Natural killer cell (primary cell): ENCODE measurements at places on chromosomes 7 and 10.

DNA sequence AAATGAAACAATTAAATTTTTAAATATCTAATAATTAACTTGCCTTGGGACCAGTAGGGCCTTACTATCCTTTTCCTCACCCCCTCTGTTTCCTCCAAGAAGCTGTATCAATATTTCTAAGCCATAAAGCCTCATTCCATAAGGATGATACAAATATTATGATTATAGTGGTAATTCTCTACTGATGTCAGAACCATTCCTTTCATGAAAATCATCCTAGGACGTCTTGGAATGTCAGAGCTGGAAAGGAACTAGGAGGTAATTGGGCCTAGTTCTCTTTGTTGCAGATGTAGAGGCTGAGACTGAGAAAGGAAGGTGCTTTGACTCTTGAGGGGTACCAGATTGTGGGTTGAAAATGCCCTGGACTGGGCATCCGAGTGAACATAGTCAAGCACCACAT, 766.7 kb upstream of the GHITM start:
- DNase-seq, result no peak

DNA sequence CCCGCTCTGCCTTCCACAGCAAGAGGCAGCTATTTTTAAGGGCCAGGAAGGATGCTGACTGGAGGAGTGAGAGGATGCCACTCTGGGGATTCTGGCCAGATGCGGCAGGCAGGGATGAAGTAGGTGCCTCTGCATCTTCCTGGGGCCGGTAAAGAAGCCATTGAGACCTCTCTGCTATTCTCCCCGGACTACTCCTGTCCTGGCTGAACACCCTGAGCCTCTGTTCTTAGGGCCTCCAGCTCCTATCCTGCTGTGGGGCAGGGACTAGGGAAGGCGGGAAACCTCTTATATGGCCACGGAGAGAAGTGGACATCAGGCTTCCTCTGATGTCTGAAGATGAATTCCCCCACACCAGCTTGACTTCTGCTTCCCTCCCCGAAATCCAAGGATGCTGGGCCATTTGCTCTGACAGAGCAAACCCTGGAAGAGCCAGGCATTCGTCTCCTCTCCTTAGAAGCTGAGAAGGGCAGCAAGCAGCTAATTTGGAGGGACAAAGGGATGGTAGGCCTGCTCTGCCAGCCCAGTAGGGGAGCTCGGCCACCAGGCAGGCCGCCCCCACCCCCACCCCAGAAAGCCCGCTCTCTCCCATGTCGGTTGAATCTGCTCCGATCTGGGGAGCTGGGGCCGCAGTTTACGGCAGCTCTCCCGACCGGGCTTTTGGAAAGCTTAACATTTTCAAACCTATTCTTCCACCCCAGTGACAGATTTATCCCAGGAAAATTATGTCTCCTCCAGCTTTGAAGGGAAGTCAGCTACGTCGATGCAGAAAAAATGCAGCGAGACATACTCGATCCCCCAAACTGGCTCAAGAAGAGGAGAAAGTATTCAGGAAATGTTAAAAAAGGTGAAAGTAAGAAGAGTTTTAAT, 2.8 kb downstream of the FGF8 start:
- no peak for DNase-seq

GRCh38 chr7:4830176-4830575, 31.7 kb downstream of the PAPOLB start:
- peak; percentile 70 for DNase-seq

DNA sequence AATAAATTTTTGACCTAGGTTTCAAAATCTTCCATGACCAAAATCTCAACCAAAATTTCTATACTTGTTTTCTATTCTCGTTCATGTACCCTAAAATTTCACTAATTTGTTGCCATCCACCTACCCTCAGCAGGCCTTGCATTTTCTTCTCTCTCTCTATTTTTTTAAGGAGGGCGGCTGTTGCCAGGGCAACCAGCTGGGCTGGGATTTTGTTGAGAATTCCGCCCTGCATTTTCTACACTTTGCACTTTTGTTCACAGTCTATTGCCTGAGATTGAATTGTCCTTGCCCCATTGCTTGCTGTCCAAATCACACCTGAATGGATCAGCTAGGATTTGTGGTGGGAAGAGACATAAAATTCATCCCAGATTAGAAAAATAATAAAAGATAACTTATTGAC, 657.5 kb upstream of the NRP1 start:
- DNase-seq, result no peak

DNA sequence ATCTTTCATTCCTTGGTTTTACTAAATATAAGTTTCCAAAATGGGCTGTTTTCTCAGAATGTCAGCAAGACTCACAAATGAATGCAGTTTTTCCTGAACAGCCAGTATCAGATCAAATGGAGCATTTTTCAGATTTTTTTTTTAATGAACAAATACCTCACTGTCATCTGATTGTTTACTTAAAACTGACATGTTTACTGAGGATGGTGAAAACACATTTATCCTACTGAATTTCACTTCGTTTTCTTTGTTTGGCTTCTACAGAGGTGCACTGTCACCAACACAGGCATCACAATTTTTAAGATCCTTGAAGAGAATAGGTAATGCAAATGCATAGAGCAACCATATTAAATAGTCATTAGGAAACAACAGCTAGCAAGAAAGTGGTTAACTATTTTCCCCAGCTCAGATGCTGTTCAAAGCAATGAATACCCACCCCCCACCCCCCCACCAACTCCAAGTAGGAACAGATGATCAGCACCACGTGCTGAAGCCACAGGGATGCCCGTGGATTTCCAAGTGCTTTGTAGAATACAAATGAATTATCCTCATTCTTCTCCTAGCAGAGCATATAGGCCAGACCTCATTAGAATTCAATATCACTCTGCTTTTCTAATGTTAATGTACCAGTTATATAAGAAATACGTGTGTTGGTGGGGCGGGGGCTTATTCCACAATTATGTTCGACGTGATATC, 205.9 kb downstream of the SKAP2 start:
- DNase-seq, result no peak

- no peak for DNase-seq
Measured at GRCh38 chr7:109956916-109957315, 1134.0 kb upstream of the LRRN3 start.

GRCh38 chr7:112010994-112011393, 195.2 kb downstream of the DOCK4 start:
- DNase-seq, result no peak

DNA sequence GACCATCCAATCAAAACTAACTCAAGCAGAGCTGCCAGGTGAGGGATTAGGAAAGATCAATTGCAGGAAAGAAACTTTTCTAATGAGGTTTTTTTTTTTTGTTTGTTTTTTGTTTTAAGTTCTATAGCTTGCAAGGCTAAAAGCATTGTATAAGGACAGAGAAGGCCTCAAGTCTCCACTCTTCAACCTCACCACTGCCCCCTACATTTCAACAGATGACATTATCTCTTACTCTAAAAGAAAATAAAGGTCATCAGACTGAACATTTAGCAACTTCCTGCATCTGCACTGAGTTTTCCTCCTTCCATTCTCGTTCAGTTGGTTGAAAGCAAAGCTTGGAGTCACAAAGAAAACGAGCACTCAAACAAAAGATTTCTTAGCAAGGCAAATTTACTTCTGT, 45.2 kb upstream of the EXOC4 start:
- DNase-seq, result no peak

DNA sequence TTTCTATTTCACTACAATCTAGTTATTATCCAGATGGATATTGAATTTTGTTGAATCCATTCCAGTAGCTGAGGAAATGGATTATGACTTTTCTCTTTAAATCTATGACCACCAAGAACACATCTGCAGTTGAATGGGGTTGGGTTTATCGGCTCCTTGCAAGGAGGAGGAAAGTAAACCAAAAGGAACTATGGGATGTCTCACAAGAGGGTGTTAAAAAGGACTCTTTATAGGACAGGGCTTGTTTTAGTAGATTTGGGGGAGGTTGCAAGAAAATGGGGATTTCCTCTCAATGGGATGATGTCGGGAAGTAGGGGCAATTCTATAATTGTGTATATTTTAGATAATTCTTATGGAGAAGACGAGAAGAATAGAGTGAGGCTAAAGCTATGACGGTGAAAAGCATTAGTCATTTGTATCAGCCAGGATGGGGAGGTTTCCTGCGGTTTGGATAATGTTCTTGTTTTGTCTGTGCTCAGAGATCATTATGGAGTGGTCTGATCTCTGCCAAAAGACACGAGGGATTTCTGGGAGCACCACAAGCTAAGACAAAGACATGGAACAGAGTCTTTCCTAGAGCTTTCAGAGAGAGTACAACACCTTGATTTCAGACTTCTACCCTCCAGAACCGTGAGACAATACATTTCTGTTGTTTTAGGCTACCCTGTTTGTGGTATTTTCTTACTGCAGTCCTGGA, 5.3 kb upstream of the LRRC61 start:
- no peak for DNase-seq

DNA sequence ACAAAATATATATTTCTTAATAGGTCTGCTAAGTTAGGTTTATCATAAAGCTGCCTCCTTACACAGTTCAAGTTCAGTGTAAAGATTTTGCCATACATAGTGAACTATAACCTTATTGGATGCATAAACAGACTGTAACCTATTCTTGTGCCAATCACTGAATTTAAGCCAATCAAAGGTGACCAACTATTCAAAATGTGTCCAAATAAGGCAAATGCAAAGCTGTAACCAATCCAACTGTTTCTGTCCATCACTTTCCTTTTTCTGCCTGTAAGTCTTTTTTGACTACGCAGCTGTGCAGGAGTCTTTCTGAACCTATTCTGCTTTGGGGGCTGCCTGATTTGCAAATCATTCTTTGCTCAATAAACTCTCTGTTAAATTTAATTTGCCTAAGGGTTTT, 11.6 kb upstream of the DNMBP start:
- DNase-seq, result no peak

DNA sequence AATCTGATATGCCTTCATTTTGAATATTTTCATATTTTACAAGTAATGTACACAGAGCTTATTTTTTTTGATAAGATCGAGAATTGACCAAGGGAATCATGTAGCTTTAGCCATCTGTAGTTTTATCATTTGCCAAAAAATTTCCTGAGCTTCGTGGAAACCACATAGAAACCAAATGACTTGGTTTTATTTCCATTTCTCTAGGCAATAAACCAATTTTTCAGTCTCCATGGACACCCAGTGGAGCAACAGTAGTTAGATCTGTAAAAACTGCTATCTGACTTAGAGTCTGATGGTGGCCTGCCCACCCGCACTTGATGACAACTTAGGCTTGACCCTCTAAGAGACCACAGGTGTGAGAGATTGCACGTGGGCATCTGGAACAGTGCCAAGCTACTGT, 127.8 kb upstream of the CDK6 start:
- no peak for DNase-seq

GRCh38 chr10:77180794-77181193, 456.8 kb downstream of the KCNMA1 start:
- no peak for DNase-seq

GRCh38 chr10:124518366-124518765, 56.7 kb downstream of the LHPP start:
- no peak for DNase-seq

DNA sequence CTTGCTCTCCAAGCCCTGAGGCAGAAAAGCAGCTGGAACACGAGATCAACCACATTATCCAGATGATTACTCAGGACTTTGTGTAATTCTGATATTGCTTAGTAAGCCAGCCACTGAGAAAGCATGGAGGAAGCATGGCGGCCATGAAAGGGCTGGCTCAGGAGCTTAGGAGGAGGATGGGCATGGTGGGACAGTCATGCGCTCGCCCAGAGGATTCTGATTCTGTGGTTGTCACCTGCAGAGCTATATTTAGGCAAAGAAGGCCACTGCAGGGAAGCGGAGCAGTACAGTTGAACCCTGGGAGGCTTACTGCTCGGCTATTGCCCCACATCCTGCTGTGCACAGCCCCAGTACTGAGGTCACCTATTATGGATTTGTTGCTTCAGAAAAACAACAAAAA, 128.8 kb upstream of the DNAJB12 start:
- no peak for DNase-seq

DNA sequence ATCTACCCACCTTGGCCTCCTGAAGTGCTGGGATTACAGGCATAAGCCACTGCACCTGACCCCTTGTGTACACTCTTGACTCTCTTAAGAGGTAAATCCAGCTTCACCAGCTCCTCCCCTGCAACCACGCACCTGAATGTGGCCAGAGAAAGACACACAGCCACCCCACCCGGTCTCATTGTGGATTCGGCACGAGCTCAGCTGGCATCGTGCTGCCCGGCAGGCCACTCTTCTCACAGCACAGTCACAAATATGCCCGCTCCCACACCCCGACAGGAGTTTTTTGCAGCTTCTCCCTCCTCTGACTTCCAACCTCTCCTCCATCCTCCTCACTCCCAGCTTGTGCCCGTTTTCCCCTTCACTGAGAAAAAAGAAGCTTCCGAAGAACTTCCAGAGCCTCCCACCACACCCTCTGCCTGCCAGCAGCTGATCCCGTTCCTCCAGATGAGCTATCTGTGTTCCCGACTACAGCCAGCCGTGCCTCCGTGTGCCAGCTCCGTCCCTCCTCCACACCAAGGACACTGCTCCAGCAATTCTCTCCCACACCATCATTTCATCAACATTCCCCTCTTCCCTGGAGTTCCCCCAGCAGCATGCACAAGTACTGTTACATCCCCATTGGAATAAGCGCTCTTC, 8.0 kb upstream of the SMARCD3 start:
- no peak for DNase-seq

- no peak for DNase-seq
Measured at GRCh38 chr7:29228289-29229011, 33.9 kb downstream of the CHN2 start.

GRCh38 chr10:125080984-125081383, 79.4 kb downstream of the CTBP2 start:
- DNase-seq, result no peak

DNA sequence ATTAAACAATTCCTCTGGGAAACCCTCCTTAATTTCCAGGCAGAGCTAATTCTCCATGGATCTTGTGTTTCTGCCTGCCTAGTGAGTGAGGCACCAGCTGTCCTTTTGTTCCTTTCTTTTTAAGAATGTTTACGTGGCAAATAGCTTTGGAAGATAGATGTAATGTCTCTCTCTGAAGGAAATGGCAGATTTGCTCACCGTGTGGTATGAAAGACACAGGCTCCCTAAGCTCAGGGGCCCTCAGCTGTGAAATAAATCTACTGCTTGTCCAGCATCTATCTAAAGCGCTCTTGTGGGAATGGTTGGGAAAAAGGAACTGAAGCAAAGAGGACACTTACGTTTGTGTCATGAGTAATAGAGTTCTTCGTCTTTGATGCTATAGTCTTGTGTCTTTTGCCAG, 64.6 kb downstream of the FAS start:
- no peak for DNase-seq

DNA sequence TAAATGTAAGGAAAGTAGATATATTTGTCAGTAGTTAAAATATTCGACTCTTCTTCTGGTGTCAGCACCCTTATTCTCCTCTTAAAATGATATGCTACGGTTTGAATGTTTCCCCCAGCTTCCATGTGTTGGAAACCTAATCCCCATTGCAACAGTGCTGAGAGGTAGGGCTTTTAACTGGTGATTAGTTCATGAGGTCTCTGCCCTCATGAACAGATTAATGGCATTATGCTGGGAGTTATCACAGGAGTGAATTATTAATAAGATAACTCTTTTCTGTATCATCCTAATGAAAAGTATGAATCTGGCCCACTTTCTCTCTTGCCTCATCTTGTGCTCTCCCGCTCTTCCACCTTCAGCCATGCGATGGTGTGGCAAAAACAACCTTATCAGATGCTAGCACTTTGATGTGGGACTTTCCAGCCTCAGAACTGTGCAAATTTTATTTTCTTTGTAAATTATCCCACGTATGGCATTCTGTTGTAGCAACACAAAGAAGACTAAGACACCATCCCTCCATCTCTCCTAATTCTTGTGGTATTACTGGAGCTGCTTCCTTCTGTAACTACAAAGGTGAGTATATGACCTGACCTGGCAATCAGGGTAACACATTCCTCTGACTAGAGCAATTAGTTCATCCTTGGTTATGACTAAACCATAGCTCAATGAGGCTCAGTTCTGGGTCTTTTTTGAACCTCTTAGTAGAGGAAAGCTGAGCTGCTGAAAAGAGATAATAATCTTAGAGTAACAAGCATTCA, 171.1 kb upstream of the TMEM196 start:
- no peak for DNase-seq
